Lower leg skin (tissue), 4 donors: ENCODE measurements at places on chromosomes 12 and 14.

DNA sequence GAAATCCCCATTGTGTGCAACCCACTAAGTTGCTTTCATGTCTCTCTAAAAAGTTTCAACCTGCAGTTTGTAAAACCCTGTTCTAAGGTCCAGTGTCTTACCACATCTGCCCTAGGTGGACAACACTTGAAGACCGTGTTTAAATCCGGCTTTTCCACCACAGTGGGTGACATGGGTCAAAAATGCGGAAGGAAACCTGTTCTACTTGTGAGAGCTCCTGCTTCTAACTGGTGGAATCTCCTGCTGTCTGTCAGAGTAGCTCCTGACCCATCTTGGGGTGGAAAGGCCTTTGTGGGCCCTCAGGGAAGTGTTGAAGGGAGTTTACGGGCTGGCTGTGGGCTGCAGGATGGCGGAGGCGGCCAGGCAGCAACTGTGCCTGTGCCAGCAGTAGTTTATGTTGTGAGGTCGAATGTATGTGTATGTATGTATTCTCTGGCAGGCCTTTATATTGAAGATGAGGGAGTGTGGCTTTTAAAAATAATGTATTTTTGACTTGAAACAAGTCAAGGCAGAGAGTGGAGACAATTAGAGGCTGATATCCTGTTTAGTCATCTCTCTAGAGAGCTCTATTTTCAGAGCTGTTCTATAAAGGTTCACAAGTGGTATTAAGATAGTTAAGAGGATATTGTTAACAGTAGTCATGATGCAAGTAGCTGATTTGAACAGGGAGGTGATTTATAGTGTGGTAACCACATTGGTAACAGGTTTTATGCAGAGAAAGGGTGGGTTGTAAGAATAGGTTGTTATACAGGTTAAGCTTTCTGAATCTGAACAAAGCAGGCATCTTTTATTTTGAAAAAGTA lies 67.0 kb downstream of the PRKCH start:
- DNase-seq, result no peak

GRCh38 chr14:68027276-68027675 lies 207.7 kb downstream of the RAD51B start:
- DNase-seq, result no peak

DNA sequence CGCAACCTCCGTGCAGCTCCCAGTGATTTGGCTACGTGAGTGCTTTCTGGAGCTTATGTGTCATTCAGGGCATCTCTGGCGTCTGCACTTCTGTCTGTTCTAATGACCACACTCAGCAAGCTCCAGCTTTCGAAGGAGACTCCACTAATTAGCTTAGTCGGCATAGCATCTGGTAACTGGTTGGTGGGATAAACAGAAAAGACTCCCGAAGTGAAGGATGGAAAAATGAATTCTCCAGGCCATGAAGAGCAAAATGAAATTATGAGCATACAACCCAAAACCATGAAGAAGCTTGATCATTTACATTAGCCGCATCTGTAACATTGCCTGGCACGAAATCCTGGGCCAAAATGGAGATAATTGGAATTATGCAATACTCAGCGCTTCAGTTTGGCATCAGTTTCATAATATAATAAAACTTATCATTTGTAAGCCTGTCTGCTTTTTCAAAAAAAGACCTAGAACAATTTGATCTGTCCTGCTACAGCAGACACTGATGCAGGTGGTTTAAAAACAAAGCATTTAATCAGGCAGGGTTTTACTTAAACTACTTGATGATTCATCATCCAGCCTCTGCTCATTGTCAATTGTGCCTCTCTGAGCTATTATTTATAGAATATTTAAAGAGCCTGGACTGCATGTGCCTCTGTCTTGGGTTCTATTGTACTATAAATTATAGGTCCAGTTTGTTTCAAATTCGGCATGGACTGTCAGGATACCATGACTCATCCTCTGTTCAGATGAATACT lies 87.4 kb downstream of the SYT1 start:
- no peak for DNase-seq

GRCh38 chr12:104049903-104050356 lies at the start of gene GLT8D2:
GLT8D2 (minus strand) TSS chr12:104050187; CDS start chr12:104019648, 30,539 bp downstream.
- no peak for DNase-seq

DNA sequence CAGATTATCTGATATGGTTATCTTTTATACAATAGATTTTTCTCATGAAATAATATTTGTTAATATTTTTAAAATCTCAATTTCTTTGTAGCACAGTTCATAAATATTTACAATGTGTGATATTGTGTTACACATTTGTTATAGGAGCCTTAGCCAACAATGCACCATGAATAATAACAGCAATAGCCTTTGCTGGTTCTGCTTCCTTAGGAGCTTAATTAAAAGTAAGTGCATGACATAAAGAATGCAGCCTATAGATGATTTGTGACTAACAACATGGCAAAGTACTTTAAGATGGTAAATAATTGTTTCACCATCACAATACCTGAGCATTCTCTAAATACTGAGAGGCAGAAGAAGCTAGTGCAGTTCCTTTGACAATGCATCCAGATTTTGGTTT lies 156.3 kb upstream of the RASSF8 start:
- DNase-seq, result no peak

DNA sequence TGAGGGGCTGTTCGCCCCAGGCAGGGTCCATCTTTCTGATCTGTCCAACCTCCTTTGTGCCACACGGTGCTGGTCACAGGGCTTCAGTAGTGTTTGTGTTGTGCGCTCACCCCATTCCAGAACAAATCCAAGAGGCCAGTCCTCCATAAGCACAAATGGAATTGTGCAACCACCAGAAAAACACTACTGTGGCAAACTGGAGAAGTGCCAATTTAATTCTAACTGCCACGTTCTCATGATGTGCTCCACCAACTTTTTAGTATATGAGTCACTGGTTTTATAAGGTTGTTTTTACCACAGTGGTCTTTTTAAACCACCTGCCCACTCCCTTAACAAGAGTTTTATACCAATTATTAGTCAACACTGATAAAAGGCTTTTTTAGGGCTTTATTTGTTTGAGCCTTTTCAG lies 380.2 kb downstream of the NAV3 start:
- DNase-seq, result no peak

- peak; percentile 69 for DNase-seq
Measured at GRCh38 chr12:27652174-27652763, 44.0 kb upstream of the REP15 start.

DNA sequence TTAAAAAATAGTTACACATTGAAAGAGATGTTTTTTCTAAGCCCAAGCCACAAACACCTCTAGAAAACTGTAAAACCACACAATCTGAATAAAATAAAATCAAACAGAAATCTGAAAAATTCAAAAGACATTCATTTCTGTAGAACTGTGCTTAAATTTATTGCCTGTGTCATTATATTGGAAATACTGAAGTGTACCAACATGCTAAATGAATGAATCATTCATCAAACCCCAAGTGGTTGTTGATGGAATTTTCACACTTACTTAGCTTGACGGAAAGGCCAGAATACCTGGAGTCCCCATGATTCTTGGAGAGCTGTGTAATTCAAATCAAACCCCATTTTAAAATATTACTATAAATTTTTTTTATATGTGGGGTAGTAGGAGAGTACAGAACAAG lies 2.7 kb downstream of the KITLG start:
- DNase-seq, result no peak

GRCh38 chr12:67649261-67649569 lies 670 bp downstream of the DYRK2 start:
- no peak for DNase-seq

DNA sequence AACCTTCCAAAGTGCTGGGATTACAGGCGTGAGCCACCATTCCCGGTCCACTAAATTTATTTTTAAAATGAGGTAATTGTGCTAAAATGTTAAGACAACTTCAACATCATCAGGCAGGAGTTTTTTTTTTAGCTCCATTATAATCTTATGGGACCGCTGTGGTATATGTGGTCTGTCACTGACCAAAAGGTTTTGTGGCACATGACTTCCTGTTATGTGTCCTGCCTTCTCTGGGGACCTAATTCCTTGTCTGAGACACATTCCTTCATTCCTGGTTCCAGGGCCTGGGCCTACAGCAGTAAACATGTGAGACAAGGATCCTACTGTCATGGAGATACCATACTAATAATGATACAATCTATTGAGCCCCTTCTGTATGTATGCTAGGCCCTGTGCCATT lies 4.9 kb downstream of the TEX52 start:
- no peak for DNase-seq

DNA sequence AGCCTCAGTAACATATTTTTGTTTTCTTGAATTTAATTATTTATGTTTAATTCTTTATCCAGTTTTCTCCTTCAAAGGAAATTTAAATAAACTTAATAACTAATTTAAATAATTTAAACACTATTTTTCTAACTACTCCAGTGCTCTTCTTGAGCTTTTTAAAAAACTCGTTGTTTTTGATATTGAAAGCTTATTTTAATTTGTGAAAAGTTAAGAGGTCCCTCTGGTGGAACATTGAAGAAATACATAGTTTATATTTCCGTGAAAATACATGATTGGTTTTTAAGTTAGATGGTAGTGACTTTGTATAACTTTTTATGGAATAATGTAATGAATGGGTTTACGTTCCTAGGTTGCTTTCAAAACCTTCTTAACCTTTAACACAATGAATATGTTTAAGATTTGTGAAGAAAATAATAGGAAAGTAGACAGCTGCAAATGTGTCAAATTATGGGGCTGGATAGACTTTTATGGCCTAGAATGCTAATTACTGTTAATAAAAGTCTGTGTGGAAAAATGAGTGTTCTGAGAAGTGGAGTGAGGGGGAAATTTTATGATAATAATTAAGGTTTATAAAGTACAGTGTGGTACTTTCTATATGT lies 45.9 kb upstream of the MSRB3 start:
- no peak for DNase-seq

DNA sequence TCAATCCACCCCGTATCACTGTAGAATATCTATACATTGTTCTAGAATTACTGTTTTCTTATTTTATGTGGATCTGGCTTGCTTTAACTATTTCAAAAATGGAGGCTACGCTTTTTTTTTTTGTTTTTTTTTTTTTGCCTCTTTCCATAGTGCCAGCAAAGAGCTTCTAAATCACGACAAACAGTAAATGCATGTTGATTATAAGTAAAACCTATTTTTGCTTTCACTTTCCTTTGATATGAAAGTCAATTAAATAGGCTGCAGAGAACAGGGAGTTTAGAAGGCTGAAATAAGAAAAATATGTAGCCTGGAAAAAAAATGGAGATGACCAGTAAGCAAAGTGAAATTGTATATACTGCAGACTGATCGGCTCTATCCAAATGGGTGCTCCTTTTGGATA lies 112.3 kb upstream of the AMIGO2 start:
- no peak for DNase-seq

GRCh38 chr12:2764398-2764797 lies 30.4 kb upstream of the FKBP4 start:
- DNase-seq, result no peak

- DNase-seq, result no peak
Measured at GRCh38 chr12:116164250-116165035, 113.0 kb downstream of the MED13L start.

DNA sequence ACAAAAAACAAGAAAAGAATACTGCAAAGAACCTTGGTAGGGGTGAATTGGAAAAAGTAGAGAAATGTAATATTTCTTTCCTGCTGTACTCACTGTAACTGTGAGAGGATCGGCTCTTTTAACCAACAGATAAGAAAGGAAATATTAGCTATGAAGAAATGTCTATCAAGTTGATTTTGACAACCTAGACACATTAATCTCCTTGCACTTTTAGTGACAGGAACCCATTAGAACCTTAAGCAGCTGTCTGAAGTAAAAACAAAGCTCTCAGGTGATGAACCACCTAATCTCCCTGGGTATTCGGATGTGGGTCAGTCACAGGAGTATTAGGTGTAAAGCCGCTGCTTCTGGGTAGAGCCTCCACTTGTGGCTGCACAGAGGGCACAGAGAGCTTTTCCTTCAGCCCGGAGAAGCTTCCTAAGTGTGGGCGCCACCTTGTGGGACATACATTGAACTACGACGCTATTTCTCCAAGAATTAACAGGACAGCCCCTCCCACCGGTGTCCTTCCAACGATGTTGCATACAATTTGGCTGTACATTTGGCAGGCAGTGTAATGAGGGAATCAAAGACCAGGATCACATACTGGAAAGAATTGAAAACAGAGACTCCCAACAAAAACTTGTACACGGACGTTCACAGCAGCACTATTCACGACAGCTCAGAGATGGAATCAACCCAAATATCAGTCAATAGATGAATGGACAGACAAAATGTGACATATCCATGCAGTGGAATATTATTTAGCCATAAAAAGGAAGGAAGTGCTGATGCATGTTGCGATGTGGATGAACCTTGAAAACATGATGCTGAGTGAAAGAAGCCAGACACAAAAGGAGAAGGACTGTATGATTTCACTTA lies 28.9 kb upstream of the MAPKAPK5 start:
- peak; percentile 83 for DNase-seq

GRCh38 chr12:109697877-109698468 lies 15.7 kb upstream of the FAM222A start:
- DNase-seq, result no peak

- no peak for DNase-seq
Measured at GRCh38 chr14:60165547-60165876, 314 bp upstream of the DHRS7 start.

- DNase-seq, result peak; percentile 54
Measured at GRCh38 chr12:3651585-3652424, 101.1 kb downstream of the CRACR2A start.

GRCh38 chr12:3493043-3493858 lies 2.2 kb downstream of the PRMT8 start:
- DNase-seq, result no peak

DNA sequence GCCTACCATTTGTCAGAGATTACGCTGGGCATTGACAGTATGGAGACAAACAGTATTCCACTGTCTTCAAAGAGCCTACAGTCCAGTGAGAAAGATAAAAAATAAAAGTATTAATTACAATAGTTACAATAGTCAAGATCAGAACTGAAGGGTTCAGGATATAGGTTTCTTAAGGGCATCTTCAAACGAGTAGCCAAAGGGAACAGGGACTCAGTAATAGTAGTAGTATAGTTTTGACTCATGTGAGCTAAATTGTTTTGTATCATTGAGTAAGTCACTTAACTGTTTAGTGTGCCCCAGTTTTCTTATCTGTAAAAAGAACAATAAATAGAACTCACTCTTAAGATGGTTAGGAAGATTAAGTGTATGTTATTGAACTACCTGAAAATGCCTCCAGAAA lies 123.6 kb downstream of the METTL25 start:
- no peak for DNase-seq

GRCh38 chr12:130286741-130287440 lies 50.8 kb upstream of the PIWIL1 start:
- DNase-seq, result no peak

- no peak for DNase-seq
Measured at GRCh38 chr12:98387444-98387843, 127.9 kb upstream of the TMPO start.

GRCh38 chr12:76449993-76450392 lies 101.8 kb upstream of the BBS10 start:
- no peak for DNase-seq

- DNase-seq, result no peak
Measured at GRCh38 chr12:86194721-86195120, 61.5 kb downstream of the MGAT4C start.

- peak; percentile 11 for DNase-seq
Measured at GRCh38 chr14:99687284-99688209, 3.4 kb downstream of the CYP46A1 start.
